ENCODE measurements at places on chromosomes 5 and 9. TPM values are rescaled to one million over a fixed set of nuclear protein-coding genes. Genes with fewer than 3 reads are reported as not detected.

The SNX24 gene
- 13.1 TPM for total RNA-seq

The IL9 gene
- total RNA-seq: not detected

GRCh38 chr9:75170898-75171360, 82.6 kb downstream of the OSTF1 start:
- no peak for DNase-seq

GRCh38 chr9:119701651-119702050, 332.4 kb upstream of the BRINP1 start:
- DNase-seq: no peak

- no peak for DNase-seq
Measured at GRCh38 chr5:132263548-132264261, 6.2 kb downstream of the PDLIM4 start.

The SIT1 gene
- total RNA-seq: not detected

GRCh38 chr5:74026310-74026709, 400.3 kb downstream of the ARHGEF28 start:
- DNase-seq: no peak

- no peak for DNase-seq
Measured at GRCh38 chr5:67192719-67193438, 3.7 kb downstream of the CD180 start.

DNA sequence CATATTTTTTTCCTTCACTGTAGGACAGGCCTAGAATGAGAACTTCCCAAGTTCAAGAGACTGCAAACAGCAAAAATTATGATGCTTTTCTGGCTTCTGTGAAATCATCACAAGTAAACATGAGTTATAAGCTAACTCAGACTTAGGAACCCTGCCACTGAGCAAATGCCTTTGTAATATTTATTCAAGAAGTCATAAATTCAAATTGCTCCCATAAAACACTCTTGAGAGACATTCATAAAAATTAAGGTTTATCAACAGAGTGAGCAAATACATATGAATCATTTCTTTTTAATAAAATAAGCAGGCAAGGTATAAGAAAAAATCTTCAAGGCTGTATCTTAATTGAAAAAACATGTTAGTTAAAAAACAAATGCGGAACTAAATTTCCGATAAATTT, 124.2 kb downstream of the GNA14 start:
- no peak for DNase-seq

The HBEGF gene
- total RNA-seq: 21.7 TPM

The CDH18 gene
- not detected for total RNA-seq

The OSMR gene
- 10.9 TPM for total RNA-seq

DNA sequence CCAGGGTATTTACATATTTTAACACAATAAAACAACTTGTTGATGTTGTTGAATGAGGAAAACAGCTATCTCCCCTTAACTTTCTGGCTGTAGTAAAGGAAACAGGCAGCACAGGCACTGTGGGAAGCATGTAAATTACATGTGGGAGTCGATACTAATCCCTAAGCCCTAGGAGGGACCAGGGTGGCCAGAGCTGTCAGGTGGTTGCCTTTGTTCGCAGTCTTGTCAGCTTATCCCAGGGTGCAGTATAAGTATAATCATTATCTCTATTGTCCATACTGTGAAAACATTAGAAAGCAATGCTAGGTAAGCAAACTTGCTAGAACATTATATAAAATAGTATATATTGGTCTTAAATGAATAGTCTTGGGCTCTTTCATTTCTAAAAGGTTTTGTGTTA, 125.6 kb upstream of the RPS23 start:
- no peak for DNase-seq

- DNase-seq: no peak
Measured at GRCh38 chr5:58326022-58326421, 133.9 kb downstream of the PLK2 start.

DNA sequence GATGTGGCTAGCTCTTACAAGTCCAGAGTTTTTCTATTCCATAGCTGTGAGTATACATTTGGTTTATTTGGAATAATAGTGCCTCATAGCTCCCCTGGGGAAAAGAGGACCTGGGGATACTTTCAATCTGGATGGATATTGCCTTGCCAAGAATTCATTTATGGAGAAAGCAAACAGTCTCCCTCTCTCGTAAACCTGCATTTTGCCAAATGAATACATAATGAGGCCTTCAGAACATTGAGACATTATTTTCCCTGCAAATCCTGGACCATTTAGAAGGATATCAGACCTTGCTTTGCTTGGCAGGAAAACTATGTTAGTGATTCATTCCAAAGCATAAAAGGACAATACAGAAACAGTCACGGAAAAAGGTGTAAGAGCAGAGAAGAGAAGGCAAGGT, 569.6 kb upstream of the BRINP1 start:
- DNase-seq: no peak

GRCh38 chr5:58148254-58148775, 311.6 kb downstream of the PLK2 start:
- DNase-seq: no peak

DNA sequence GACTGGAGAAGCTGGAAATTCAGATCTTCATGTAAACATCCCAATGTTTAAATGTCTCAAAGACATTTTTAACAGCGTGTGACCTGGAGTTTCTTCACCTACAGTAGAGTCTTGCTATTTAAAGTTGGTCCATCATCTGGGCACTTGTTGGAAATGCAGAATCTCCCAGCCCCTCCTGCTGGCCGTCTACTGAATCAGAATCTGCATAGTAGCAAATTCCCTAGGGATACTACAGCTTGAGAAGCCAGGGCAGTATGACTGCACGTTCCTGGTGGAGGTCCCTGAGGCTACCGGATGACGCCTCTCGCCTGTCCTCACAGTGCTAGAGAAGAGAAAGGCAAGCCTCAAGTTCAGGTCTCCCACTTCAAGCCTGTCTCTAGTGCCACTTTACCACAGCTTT, 15.7 kb downstream of the SAP30L start:
- DNase-seq: no peak

The MARCOL gene
- total RNA-seq: not detected

GRCh38 chr9:78707481-78707991, 410.6 kb downstream of the PSAT1 start:
- no peak for DNase-seq

- DNase-seq: no peak
Measured at GRCh38 chr5:96081276-96081858, 119.7 kb upstream of the ELL2 start.

GRCh38 chr5:158686214-158686613, 413.5 kb downstream of the EBF1 start:
- no peak for DNase-seq

The PRXL2C gene
- total RNA-seq: 28.3 TPM

DNA sequence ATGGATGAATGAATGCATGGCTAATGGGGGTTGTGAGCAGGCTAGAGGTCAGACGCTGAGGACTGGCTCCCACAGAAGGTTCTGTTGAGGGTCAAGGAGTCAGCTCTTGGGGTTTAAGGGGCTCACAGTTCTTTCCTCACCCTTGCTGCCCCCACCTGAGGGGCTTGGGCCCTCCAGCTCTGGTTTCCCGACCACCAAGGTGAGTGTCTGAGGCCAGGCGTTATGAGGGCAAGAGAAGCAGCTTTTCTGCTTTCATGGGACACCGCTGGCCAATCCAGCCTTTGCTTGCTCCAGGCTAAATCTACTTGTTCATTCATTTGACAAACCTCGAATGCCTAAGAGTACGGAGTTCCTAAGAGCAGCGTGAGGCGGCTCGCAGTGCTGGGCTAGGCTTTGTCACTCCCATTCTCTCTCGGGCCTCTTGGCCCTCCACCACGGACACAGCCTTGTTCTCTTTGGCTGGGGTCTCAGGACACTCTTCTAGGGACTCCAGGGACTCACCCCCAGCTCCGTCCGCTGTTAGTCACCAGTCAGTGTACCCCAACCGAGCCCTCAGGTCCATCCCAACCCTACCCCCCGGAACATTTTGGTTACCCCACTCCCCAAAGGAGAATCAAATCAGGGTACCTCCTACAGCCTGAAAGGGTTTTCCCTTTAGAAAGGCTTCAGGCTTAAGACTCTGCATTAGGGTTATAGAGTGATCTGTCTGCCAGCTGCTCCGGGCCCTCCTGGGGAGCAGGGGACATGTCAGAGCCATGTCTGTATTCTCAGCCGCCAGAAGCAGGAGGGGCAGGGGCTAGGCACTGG, 210.1 kb upstream of the MVB12B start:
- DNase-seq: no peak

DNA sequence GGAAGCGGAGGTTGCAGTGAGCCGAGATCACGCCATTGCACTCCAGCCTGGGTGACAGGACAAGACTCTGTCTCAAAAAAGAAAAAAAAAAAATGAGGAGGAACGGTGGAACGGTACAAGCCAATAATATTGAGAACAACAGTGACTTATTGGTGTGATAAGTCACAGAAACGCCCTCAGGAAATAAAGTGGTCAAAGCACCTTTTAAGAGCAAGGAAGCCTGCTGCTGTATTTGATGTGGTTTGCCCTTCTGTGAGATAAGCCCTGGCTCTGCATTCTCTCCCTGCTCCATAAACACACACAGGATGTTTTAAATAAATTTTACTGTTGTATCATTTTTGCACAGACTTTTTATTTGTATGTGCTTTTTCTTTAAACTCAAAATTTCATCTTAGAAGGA, 269.9 kb upstream of the MSX2 start:
- DNase-seq: no peak

GRCh38 chr5:21391506-21391905, 1403.5 kb upstream of the CDH18 start:
- no peak for DNase-seq

The DUSP1 gene
- total RNA-seq: 122 TPM

The LCN10 gene
- total RNA-seq: 7.7 TPM

The FAM151B gene
- total RNA-seq: 1.5 TPM

The IDNK gene
- total RNA-seq: 4.9 TPM

The SLCO6A1 gene
- not detected for total RNA-seq

- DNase-seq: no peak
Measured at GRCh38 chr5:36948650-36949049, 72.1 kb downstream of the NIPBL start.

DNA sequence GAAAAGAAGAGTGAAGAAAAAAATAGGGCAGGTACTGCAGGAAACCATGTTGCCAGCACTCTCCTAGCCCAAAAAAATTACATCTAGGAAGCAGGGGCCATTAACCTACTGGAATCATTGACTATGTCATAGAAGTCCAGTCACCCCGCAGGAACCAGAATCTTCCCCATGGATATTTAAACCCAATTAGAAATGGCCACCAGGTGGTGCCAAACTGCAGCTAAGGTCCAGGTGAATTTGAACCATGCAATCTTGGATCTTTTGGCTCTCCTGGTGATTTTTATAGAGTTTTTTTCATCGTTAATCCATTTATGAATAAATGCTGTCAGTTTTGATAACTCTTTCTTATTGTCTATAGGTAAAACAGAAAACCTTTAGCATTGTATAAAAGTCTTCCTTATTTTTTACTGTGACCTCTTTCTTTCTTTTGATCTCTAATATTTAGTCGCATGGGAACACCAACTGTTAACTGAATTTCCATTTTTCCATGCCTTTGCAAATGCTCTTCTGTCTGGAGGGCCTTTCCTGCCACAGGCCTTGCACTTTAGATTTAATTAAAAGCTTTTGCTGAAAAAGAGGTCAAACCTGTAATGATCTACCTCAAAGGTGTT, 147.5 kb upstream of the FGF10 start:
- DNase-seq: no peak

DNA sequence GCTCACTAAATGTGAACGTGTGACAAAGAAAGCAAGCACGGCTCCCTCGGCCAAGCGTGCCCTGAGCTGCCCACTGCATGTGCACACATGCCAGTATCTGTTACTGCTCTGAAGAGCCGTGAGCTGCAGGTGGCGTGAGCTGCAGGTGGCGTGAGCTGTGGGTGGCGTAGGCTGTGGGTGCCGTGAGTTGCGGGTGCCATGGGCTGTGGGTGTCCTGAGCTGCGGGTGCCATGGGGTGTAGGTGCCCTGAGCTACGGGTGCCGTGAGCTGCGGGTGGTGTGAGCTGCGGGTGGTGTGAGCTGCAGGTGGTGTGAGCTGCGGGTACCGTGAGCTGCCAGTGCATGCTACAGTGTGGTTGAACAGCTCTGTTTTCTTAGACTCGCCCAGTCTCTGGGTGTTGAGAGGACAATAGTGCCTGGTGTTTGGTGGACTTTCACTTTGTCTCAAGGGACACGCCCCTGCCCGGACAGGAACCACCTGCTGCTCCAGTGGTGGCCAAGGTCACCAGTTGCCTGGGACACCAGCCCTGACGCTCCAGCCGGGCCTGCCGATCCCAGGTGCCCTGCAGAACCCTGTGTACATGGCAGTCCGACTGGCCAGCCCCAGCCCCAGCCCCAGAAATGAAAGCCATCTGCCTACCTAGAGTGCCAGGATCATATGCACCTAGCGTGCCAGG, 6.7 kb downstream of the CCDC187 start:
- no peak for DNase-seq

DNA sequence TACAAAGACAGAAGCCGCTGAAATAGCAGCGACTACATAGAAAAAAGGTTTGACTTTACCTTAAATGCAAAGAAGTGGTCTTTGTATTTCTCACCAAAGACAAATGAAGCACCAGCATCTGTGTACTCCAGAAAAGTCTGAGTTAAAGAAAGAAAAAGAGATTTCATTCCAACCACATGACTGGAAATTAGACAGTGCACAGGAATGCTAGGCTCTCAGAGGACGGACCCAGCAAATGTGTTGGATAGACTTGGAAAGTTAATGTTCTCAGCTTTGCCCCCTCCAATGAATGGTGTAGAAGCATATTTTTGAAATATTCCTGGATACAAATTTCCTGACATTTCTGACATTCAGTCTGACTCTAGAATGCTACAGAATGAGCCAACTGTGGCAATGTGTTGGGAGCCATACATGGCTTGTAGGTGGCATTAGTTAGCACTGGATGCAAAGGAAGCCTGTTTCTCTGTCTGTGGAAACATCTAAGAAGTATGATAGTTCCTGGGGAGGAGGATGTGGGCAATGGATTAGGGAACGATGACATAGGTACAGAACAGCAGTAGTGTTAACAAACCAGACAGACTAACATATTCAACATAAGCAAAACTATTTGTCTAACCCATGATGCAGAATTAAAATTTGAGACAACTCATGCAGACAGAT, 43.3 kb downstream of the SLC28A3 start:
- no peak for DNase-seq

The C9orf50 gene
- total RNA-seq: not detected

- DNase-seq: no peak
Measured at GRCh38 chr5:132073231-132074013, at the start of gene CSF2. TSS of gene CSF2 (plus strand) at chr5:132073789. CDS start at chr5:132073824, 35 bp downstream.

The IFNA2 gene
- total RNA-seq: not detected

The FBLL1 gene
- not detected for total RNA-seq

The PCDHB11 gene
- total RNA-seq: 0.73 TPM

GRCh38 chr5:157607371-157608161, 32.0 kb upstream of the ADAM19 start:
- no peak for DNase-seq

DNA sequence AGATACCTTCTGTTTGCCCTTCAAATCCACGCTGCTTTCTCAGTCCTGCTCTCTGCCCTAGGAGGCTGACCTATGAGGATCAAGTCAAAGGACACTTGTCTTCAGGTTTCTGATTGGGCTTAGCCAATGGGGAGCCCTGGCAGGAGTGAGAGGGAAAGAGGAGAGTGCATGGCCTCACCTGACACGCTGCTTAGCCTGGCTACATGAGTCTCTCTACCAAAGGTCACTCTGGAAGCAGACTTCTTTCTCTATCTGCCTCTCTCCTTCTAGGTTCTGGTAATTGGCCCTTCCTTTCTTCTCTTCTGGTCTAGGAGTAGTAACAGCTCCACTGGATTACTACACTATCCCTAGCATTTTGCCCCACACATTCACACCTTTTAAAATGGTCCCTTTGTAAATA, 13.1 kb downstream of the ARSB start:
- no peak for DNase-seq

Data from Right ventricle myocardium superior (tissue), 1 donor.